ENCODE measurements at places on chromosomes 7 and 10.

- no peak for DNase-seq
These were observed 65.7 kb downstream of the NXPH1 start for GRCh38 chr7:8499128-8499527.

- no peak for DNase-seq
These were observed 13.8 kb downstream of the MXI1 start for GRCh38 chr10:110221044-110221720.

GRCh38 chr10:129509835-129510234 lies 42.8 kb downstream of the MGMT start:
- DNase-seq = no peak

DNA sequence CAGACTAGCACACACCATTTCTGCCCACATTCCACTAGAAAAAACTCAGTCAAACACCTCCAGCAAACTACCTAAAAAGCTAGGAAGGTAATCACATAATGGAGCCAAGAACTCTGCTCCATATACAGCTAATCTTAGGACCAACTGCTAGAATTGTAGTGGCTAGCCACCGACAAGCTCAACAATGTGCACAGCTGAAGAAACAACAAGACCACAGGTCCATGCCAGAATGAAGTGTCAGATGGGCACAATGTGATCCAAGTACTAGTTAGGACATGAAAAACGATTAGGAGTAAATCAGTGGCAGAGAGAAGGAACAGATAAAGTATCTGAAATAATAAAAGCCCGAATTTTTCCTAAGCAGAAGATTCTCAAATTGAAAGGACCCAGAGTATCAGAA lies 38.6 kb downstream of the TMEM106B start:
- DNase-seq = no peak

DNA sequence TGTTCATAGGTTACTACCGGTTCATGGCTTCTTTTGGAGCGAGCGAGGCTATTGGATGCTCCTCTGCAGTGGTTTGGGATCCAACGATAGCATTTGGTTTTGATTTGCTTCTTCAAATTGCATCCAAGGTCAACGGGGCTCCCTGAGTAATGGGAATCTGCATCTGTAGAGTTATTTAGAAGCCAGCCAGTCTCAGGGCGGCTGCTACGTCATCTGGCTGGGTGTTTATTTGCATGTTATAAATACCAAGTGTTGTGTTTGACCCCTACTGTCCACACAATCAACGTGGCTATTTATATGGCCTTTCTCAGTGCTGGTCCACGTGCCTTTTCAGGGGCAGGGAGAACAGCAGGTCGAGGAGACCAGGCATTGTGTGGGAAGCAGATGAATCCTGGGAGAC lies 137.7 kb downstream of the PRPF18 start:
- no peak for DNase-seq

DNA sequence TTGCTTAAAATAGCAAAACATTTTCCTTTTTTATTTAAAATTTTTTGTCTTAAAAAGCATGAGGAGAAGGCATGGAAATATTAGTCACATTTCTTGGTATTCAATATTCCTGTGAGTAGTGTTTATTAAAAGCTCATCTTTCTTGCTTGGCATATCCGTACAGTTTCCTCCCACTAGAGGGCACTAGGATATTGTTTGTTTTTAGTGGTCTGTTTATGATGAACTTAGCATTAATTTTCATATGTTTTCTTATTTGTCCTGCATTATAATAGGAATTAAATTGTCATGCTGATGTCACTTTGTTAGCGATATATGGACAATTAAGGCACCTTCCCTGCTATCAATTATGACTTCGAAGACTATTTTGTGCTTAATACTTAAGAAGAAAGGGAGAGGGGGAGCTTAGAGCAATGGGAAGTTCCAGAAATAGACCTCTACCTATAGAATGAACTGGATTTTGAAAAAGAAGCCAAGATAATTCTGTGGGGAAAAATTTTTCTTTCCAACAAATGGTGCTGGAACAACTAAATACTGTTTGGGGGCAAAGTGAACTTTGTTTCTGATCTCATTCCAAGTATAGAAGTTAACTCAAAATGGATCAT lies 91.0 kb upstream of the STRIP2 start:
- peak; percentile 40 for DNase-seq

Data from NCI-H1105 (cell line).